ENCODE measurements at places on chromosomes 2 and 18.

DNA sequence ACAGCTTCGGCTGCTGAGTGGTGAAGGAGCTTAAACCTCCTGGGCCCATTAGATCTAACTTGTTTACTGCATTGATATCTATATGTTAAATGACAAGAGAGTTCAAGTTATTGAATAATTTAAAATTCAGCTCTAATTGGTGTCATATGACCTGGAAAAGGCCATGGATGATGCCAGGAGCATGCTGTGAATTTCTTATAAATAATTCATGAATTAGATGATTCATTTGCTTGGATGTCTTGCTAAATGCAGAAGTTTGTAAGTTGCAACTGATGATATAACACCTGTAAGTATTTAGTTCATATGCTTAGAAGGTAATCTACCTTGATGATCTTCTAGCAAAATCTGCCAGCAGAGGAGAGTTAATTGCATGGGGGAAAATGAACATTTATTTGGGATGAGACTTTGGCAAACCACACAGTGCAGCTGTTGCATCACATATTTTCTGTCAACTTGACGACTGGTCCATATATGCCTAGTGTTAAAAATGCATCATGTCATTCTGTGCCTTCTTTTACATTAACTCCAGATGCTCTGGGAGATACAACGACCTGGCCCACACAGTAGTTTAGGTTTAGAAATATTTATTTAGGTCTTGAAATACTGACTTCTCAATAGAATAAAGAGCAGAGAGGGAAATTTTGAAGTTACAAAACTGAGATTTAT, 226.3 kb downstream of the KIAA1328 start:
- no peak for DNase-seq

DNA sequence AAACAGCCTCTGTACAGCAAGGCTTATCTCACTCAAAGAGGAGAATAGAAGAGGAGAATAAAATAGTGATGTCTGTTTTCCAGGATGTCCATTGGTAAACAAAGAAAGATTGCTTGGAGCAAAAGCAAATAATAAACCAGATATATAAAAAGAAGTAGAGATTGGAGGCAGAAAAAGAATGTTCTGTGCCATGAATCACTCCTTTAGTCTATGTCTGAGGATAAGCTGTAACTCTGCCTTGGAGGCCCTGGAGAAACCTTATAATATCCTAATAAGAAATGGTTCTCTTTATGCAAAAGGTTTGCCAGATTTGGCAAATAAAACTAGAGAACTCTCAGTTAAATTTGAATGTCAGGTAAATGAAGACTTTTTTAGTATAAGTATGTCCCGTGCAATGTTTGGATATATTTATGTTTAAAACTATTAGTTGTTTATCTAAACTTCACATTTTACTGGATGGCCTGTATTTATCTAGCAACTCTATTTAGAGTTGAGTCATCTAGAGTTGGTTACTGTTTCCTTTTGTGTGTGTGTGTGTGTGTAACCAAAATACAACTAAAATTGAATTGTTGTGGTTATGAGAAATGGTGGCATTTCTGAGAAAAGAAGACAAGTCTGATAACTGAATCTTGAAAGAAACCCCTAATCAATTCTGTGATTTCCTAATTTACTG, 510.3 kb upstream of the SETBP1 start:
- DNase-seq: no peak

DNA sequence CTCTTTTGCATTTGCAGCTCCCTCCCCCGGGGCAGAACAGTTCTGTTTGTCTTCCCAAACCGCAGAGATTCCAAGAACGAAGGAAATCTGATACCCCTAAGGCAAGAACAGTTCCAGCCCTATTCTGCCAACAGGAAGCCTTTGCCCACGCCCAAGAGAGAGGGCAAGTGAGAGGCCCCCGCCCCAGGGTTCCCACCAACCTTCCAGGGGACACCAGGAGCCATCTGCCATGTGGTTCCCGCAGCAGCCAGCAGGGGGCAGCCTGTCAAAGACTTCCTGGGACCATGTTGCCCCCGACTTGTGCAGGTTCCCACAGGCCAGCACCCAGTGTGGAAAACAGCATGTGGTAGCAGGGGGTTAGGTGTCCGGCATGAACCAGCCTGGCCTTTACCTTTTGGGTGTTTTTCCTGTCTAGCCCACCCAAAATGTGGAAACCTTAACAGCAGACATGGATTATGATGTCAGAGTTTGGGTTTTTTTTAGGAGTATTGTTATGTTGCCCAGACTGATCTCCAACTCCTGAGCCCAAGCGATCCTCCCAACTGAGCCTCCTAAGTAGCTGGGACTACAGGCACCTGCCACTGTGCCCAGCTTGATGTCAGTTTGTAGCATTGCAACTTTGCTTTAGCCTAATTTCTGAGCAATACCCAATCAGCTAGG, 21.7 kb upstream of the EFHD1 start:
- DNase-seq: peak; percentile 63

DNA sequence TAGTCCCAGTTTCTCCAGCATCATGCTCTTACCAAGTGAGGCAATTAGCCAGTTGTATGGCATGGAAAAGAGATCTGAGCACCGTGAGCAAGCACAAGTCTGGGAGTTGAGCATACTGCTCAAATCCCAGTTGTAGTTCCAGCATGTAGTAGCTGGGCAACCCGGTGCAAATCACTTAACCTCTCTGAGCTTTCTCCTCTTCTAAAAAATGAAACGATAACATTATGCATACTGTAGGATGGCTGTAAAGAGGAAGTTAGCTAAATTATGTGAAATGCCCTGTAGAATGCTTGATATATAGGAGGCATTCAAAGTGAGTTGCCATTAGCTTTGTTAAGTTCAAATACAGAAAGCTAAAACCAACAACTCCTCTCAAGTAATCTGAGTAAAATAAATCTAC, 164.0 kb upstream of the ZEB2 start:
- DNase-seq: no peak

- DNase-seq: no peak
Measured at GRCh38 chr2:101823859-101824258, 126.4 kb downstream of the MAP4K4 start.

GRCh38 chr2:43050866-43051265, 175.5 kb downstream of the ZFP36L2 start:
- no peak for DNase-seq

- no peak for DNase-seq
Measured at GRCh38 chr18:69757733-69758132, 189.9 kb downstream of the CD226 start.

DNA sequence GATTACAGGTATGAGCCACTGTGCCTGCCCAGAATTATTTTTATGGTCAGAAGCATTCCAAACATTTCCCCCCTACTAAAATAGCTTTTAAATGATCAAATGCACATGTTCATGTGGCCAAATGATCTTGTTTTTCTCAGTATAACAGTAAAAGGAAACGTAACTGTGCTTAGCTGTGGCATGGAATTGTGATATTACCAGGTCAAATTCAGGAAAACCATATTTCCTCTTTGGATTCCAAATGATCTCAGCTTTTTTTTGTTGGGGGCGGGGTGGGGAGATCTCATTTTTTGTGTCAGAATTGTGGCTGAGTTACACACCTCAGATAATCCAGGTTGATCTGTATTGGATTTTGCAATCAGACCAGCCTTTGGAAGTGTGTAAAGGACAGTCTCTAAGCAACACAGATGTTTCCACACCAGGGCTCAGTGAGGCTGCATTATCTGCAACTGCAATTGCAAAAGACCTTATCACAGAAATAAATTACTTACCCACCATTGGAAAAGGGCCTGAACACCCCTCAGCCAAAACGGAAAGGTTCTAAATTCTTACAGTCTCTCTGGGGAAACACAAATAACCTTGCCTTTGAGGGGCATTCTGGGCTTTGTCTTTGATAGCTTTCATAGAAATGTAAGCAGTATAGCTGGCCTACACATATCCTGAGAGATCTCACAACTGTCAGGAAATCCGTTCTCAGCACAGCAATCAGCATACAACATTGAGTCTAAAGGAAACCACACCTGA, 8.4 kb downstream of the CASP10 start:
- no peak for DNase-seq

GRCh38 chr18:11369556-11369955, 220.2 kb upstream of the PIEZO2 start:
- no peak for DNase-seq

- no peak for DNase-seq
Measured at GRCh38 chr2:215966951-215967350, 46.4 kb downstream of the MREG start.

DNA sequence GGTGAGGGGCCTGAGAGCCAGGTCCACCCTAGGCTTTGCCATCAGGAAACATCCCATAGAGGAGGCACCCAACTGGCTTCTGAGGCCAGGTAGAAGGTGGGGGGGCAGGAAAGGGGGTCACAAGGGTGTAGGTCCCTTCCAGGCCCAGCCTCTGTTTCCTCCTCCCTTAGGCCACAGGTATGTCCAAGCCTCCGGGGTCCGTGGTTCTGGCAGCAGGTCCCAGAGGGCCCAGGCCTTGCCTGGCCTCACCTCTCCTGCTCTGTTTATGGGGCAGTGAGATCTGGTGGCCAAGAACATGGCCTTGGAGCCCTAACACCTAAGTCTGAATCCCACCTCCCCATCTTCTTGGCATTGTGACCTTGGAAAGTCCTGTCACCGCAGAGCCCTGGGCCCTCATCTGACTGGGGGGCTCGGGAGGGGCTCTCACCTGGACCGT, 21.6 kb upstream of the GPR17 start:
- DNase-seq: no peak

GRCh38 chr2:235055891-235056516, 104.2 kb downstream of the SH3BP4 start:
- DNase-seq: no peak

- no peak for DNase-seq
Measured at GRCh38 chr2:238706163-238706562, 141.7 kb upstream of the TWIST2 start.

DNA sequence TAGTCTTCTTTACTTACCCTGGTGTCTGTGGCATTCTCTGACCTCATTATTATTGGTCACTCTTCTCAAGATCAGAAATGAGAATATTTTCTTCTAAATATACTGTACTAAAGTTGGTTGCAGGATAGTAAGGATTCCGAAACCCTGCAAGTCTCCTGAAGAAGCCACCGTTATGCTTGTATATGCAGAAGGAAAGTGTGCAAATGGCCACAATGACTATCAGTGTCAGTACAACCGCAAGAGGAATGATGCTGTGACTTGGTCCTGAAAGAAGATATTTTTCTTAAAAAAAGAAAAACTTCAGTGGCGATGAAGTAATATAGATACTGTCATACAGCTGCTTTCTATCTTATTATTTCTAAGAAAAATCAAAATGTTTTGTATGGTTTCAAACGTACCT, 120.7 kb downstream of the PLA2R1 start:
- no peak for DNase-seq

DNA sequence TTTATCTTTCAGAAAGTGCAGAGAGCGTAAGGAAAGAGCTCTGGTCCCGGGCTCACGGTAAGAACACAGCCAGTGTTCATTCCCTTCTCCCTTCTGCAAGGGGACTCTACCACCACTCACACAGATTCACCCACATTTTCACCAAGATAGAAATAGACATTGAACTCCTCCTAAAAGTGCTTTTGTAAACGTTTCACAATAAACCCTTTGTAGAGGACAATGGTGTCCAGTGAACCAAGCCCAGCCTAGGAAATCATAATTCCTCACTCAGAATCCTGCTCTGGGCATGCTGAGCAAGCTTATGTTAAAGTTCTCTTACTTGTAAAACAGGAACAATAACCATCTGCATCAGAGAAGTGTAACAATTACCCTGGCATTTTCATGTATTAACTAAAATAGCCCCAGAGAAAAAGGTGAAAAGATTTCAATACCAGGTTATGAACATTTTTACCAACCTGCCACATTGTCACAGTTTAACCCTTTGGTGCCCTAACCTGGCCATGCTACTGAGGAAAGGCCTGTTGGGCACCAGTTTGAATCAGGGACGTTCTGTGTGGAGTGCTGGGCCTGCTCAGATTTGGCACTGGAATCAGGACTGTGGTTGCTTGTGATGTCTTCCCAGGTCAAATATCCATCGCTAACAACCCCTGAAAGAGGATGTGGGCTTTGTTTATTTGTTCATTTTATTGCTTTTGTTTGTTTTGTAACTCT, 22.5 kb upstream of the NDUFV2 start:
- no peak for DNase-seq

DNA sequence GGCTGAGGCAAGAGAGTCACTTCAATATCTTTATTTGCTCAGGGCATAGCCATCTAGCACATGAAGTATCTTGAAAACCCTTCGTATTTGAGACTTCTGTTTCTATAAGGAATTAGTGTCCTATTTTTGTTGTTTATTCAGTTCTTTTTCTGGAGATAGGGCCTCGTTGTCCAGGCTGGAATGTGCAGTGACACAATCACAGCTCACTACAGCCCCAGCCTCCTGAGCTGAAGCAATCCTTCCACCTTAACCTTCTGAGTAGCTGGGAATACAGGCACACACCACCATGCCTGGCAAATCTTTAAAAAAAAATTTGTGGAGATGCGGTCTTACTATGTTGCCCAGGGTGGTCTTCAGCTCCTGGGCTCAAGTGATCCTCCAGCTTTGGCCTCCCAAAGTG, 50.6 kb downstream of the PSMD14 start:
- DNase-seq: no peak

DNA sequence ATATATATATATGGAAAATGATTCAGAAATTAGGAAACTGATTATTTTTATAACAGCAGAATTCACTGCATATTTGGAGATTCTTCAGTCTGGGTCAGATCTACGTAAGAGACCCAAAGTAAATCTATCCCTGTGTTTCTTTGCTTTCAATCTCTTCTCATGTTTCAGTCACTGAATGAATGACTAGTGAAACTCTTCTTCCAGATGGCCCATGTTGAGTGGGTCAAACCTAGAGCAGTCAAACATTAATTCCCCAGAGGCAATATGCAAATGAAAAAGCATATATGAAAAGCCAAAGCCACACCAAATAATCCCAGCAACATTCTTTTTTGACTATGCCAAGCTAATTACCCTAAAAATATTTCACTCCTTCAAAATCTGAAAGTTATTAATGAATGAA, 317.3 kb downstream of the RBM43 start:
- no peak for DNase-seq
